ENCODE measurements at places on chromosomes 1 and 21. TPM values are rescaled to one million over a fixed set of nuclear protein-coding genes. Genes with fewer than 3 reads are reported as not detected.

MYOG gene
- not detected for total RNA-seq

SH3BP5L gene
- 26.6 TPM for total RNA-seq

KRTAP10-11 gene
- not detected for total RNA-seq

TRPM2 gene
- 7.8 TPM for total RNA-seq

NBPF6 gene
- total RNA-seq, result 0.26 TPM

CAMK1G gene
- 0.58 TPM for total RNA-seq

KRTAP21-2 gene
- total RNA-seq, result not detected

GATAD2B gene
- total RNA-seq, result 11.9 TPM

RGL1 gene
- total RNA-seq, result 0.87 TPM

SLC6A9 gene
- total RNA-seq, result 9.0 TPM

KPRP gene
- not detected for total RNA-seq

LCE2B gene
- not detected for total RNA-seq

FALEC gene
- not detected for total RNA-seq

AKT3 gene
- 21.3 TPM for total RNA-seq

PSEN2 gene
- 28.3 TPM for total RNA-seq

SPOCD1 gene
- total RNA-seq, result 3.8 TPM

KRTAP19-1 gene
- not detected for total RNA-seq

HTR6 gene
- total RNA-seq, result 0.18 TPM

PTPRF gene
- 83.1 TPM for total RNA-seq

AKR7A3 gene
- 0.24 TPM for total RNA-seq

SEC16B gene
- 0.79 TPM for total RNA-seq

LYST gene
- 4.5 TPM for total RNA-seq

FBXO44 gene
- 19.6 TPM for total RNA-seq

APOBEC4 gene
- not detected for total RNA-seq

MEX3A gene
- total RNA-seq, result 2.2 TPM

ZNF695 gene
- 3.4 TPM for total RNA-seq

ETV3L gene
- not detected for total RNA-seq

FAM167B gene
- total RNA-seq, result 0.59 TPM

PGBD5 gene
- 0.42 TPM for total RNA-seq

KLHL17 gene
- 21.5 TPM for total RNA-seq

PTPN22 gene
- not detected for total RNA-seq

LMX1A gene
- not detected for total RNA-seq

LACTBL1 gene
- total RNA-seq, result not detected

WNT9A gene
- 6.0 TPM for total RNA-seq

HPCA gene
- 0.25 TPM for total RNA-seq

LDLRAD1 gene
- not detected for total RNA-seq

KRTCAP2 gene
- total RNA-seq, result 240 TPM

TRAF3IP3 gene
- total RNA-seq, result not detected

SAMD11 gene
- 23.8 TPM for total RNA-seq

ATXN7L2 gene
- total RNA-seq, result 2.7 TPM

SLC30A2 gene
- 0.31 TPM for total RNA-seq

TP53BP2 gene
- 21.1 TPM for total RNA-seq
